ENCODE measurements at places on chromosomes 6 and 20. TPM values are rescaled to one million over a fixed set of nuclear protein-coding genes. Genes with fewer than 3 reads are reported as not detected.

- H3K36me3 ChIP-seq, result no peaks in the 10 kb centered on the region
- no peak overlapping the region for H3K27ac ChIP-seq
- DNase-seq, result no peak
- H3K27me3 ChIP-seq, result peaks cover 8% of the 10 kb centered on the region
- H3K4me1 ChIP-seq, result no peaks in the 10 kb centered on the region
Observed at GRCh38 chr6:160929831-160930230, 61.7 kb upstream of the MAP3K4 start.

DNA sequence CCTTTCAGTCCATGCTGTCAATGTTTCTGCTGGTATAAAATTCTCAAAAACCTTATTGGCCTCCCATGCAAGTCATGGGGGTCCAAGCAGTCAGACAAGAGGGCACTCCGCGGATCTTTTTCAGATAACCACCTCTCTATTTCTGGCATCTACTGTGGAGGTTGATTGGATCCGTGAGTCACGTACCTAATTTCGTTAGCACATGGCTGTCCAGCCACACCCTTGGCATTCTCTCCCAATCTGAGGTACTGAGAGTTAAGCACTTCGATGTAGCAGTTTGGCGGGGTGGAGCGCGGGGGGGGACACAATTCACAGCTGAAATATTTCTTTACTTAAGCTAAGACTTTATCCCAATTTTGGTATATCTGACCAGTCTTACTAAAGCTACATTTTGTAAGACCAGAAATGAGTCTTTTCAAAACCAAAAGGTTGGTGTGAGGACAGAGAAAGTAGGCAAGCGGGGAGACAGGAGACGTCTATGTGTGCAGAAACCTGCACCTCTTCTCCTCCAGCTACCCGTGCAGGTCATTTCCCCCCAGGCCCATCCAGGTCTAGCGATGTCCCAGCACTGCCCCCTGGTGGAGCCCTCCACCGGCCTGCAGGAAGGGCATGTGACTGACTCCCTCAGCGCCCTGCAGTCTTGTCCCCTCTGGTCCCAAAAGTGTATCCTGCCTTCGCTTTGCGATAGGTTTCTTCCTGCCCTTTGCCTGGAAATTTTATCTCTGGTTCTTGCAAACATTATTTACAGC is 113.1 kb downstream of the ADAT2 start:
- H3K27me3 ChIP-seq, result no peaks in the 10 kb centered on the region
- DNase-seq, result no peak
- no peaks in the 10 kb centered on the region for H3K4me1 ChIP-seq
- H3K4me3 ChIP-seq, result no peak overlapping the region

Gene LHFPL5
- total RNA-seq, result 0.27 TPM

DNA sequence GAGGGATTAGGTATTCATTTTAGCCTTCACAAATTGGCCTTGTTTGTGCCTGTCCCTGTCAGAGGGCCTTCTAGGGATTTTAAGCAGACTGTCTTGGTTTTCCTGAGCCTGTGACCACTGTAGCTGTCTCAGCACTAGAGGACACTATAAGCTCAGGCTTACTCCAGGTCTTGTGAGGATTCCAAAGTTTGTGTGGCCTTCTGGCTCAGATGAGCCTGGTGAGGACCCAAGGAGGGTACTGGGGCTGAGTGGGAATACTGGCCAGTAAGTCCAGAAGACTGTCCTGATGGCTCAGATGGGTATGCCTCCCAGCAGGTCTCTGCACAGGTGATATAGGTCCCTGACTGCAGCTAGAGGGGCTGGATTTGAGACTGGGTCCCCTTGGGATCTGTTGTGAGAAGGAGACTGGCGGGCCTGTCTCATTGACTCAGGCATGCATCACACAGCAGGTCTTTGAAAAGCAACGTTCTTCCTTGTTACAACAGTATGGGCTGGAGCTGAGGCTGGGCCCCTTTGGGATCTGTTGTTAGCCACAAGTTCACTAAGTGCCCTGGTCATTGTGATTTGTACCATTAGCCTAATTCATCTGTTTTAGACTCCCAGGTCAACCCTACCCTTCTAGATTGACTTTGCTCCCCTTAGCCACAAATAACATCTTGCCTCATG is 26.3 kb upstream of the TFB1M start:
- no peak overlapping the region for H3K4me3 ChIP-seq
- no peak for DNase-seq
- H3K4me1 ChIP-seq, result no peaks in the 10 kb centered on the region
- no peaks in the 10 kb centered on the region for H3K36me3 ChIP-seq
- H3K27me3 ChIP-seq, result no peaks in the 10 kb centered on the region

DNA sequence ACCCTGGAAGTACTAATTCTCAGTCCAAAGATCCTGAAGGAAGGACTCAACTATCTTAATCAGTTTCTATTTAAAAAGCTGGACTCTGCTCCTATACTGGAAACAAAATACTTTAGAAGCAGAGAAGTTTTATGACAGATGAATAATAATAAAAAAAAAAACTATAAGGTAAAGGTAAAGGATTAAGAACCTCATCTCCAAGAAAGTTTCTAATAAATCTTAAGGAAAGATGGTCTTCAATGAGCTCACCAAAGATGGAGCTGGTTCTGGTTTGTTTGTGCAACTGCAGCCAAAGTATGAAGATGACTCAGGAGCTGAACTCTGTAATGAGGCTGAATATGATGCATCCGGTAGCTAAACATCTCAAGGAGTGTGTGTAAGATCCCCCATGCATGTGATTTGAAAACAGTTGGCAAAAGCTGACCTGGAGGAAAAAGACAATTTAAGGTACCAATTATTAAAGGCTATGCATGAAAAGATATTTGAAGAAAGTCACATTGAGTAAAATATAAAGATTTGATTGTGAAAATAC is 25.2 kb downstream of the MED23 start:
- DNase-seq, result no peak
- no peak overlapping the region for H3K27ac ChIP-seq
- no peaks in the 10 kb centered on the region for H3K4me1 ChIP-seq
- H3K27me3 ChIP-seq, result no peaks in the 10 kb centered on the region
- H3K36me3 ChIP-seq, result peaks cover 26% of the 10 kb centered on the region
- H3K4me3 ChIP-seq, result no peak overlapping the region

Gene RAB44
- total RNA-seq, result not detected

GRCh38 chr6:70530023-70530422 is 36.7 kb upstream of the SDHAF4 start:
- no peaks in the 10 kb centered on the region for H3K4me1 ChIP-seq
- no peak overlapping the region for H3K27ac ChIP-seq
- no peak overlapping the region for H3K4me3 ChIP-seq
- H3K36me3 ChIP-seq, result no peaks in the 10 kb centered on the region

DNA sequence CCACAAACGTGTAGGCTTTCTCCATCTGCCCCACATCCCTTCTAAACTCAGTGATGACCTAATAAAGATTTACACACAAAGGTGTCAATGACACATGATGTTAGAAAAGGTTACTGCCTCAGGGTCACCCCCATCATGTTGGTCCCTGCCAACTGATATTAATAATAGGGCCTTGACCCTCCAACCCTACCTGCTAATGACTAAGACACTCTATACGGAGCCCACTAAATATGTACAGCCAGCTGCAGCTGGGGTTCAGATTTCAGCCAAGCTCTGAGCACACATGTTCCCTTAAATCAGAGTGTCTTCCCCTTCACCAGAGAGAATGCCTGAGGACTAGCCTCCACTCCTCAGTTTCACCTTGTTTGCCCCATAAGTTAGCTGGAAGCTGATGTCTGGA is 67.4 kb upstream of the SNRPB2 start:
- no peaks in the 10 kb centered on the region for H3K36me3 ChIP-seq
- H3K4me3 ChIP-seq, result no peak overlapping the region
- no peaks in the 10 kb centered on the region for H3K27me3 ChIP-seq
- no peaks in the 10 kb centered on the region for H3K4me1 ChIP-seq

Gene FAM83C
- total RNA-seq, result not detected

Gene MACROD2
- 9.3 TPM for total RNA-seq

GRCh38 chr6:7784706-7785105 is 58.8 kb downstream of the BMP6 start:
- no peak for DNase-seq
- no peaks in the 10 kb centered on the region for H3K27me3 ChIP-seq
- H3K36me3 ChIP-seq, result no peaks in the 10 kb centered on the region

Gene TCFL5
- total RNA-seq, result 15.7 TPM

GRCh38 chr6:7579851-7580250 is 10.1 kb upstream of the SNRNP48 start:
- no peaks in the 10 kb centered on the region for H3K4me1 ChIP-seq
- H3K4me3 ChIP-seq, result no peak overlapping the region
- no peak for DNase-seq
- H3K27me3 ChIP-seq, result peaks cover 4% of the 10 kb centered on the region
- no peaks in the 10 kb centered on the region for H3K36me3 ChIP-seq

DNA sequence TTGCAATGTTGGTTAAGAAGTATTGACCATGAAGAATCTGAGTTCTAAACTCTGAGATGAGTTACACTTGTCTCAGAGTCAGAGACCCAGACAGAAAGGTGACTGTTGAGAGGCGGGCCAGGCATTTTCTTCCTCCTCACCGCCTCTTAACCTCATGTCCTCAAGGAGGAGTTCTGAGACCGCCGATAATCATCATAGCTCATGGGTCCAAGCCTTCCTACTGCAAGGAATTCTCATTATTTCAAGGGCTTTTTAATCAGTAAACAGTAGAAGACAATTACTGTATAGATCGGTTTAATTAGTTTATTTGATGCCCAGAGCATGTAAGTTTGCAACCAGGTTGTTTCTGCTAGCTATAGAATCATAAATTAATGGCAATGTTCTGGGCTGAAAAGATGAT is 382.4 kb upstream of the MMS22L start:
- no peaks in the 10 kb centered on the region for H3K27me3 ChIP-seq
- no peak overlapping the region for H3K4me3 ChIP-seq
- H3K27ac ChIP-seq, result no peak overlapping the region

- H3K4me3 ChIP-seq, result peak overlapping the region; percentile 98
- H3K36me3 ChIP-seq, result no peaks in the 10 kb centered on the region
- peak overlapping the region; percentile 95 for H3K27ac ChIP-seq
- H3K4me1 ChIP-seq, result peaks cover 26% of the 10 kb centered on the region
- H3K27me3 ChIP-seq, result no peaks in the 10 kb centered on the region
- no peak for DNase-seq
Observed at GRCh38 chr20:63627751-63628245, 897 bp upstream of the GMEB2 start.
